ENCODE measurements at places on chromosomes 6 and 20.

DNA sequence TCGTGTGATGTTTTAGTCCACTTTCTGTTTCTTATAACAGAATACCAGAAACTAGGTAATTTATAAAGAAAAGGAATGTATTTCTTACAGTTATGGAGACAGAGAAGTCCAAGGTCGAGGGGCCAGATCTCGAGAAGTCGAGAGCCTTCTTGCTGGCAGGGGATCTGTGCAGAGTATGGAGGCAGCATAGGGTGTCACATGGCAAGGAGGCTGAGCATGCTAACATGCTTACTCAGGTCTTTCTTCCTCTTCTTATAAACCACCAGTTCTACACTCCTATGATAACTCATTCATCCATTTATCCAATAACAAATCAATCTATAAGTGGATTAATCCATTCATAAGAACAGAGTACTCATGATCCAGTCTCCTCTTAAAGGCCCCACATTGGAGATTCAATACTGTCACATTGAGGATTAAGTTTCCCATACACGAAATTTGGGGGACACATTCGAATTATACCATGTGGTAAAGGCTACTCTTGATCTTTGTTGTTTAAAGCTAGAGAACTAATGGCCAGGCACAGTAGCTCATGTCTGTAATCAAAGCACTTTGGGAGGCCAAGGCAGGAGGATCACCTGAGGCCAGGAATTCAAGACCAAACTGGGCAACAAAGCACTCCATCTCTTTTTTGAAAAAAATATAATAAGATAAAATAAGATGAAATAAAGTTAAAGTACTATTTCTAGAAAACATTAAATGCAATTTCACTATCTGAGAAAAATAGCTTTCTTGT, 2.1 kb downstream of the GOPC start:
- DNase-seq = no peak

- peak; percentile 2 for DNase-seq
These were observed 120.7 kb upstream of the ZFP64 start for GRCh38 chr20:52312132-52312729.

DNA sequence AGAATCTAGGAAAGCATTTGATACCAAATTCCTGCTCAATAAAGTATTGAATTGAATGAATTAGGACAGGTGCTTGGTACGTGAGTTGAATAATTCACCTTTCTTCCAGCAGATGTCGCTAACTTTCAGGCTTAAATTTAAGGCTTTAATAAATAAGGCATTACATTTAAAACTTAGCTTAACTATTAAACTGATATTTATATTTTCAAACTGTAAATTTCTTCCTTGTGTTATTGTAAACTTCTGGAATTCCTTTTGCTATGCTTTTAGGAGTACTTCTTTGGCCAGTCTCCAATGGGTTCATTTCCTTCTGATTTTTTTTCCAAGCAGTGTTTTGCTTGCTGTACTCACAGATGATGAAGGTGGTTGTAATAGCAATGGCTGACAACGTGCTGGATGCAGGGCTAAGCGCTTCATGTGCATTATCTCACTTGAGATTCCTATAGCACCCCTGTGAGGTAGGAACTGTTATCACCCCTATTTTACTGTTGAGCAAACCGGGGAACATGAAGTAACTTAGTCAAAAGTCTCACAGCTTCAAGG, 71.3 kb upstream of the SLC2A12 start:
- DNase-seq = no peak

- peak; percentile 41 for DNase-seq
These were observed 10.1 kb downstream of the HFE start for GRCh38 chr6:26097268-26097875.

- DNase-seq = no peak
These were observed 113.1 kb downstream of the FYN start for GRCh38 chr6:111759836-111760785.

DNA sequence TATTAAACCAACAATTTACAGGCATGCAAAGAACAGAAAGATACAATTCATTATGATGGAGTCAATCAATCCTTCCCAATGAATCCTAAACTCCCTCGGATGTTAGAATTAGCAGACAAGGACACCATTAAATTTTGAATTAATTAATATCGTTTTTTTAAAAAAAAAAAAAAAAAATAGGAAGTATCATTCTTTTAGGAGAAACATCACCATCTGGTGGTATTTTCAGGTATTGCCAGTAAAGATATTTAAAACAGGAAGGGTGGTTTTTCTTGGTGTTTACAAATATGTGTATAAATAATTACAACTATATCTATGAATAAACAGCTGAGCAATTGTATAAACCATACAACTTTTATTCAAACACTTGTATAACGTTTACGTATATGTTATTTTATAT, 564.4 kb downstream of the HAO1 start:
- no peak for DNase-seq

- no peak for DNase-seq
These were observed 191.3 kb downstream of the OR2B2 start for GRCh38 chr6:27720607-27721580.

DNA sequence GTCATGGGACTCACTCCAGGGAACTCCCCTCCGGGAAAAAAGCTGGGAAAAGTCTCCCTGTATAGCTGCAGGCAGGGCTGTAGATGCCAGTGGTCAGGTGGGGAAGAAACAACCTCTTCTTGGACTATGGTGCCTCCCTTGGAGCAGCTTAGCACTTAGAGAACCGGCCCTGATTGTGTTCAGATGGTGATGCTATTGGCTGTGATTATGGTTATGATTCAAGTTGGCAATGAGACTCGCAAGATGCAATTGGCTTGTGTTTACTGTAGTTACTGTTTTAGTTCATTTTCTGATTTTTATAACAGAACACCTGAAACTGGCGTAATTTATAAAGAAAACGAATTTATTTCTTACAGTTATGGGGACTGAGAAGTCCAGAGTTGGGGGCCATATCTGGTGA, 314.7 kb upstream of the RNF24 start:
- no peak for DNase-seq

DNA sequence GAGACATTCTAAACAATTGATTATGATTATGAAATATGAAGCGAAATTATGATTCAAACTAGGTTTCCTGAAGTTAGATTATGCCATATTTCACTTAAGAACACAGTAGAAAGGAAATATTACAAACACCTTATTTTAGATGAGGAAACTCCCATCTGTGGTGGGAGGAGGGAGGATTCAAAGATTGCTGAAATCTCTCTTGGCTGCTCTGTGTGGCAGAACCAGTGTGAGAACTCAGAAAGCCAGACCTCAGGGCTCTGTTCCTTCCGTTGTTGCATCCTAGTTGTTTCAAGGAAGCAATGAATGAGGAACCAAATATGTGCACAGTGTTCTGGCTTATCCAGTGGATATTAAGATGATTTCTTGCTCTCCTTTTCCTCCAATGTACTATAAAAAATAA, 2.1 kb downstream of the TAAR5 start:
- no peak for DNase-seq

GRCh38 chr6:5278565-5279120, 17.3 kb downstream of the FARS2 start:
- DNase-seq = no peak

DNA sequence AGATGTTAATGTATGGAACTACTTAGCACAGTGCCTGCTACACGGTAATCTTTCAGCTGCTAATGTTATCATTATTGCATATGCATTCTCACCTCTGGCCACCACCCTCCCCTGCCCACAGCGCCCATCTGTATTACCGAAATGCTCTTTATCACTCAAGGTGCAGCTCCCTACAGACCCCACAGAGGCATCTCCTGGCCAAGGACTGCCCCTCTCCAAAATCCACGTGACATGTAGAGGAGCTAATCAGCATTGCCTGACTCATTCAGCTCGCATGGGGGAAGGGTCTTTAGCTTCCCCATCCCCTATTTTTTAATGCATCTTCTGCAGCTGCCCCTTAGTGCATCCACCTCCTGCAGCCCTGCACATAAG, 41.8 kb downstream of the SLC22A23 start:
- DNase-seq = no peak

DNA sequence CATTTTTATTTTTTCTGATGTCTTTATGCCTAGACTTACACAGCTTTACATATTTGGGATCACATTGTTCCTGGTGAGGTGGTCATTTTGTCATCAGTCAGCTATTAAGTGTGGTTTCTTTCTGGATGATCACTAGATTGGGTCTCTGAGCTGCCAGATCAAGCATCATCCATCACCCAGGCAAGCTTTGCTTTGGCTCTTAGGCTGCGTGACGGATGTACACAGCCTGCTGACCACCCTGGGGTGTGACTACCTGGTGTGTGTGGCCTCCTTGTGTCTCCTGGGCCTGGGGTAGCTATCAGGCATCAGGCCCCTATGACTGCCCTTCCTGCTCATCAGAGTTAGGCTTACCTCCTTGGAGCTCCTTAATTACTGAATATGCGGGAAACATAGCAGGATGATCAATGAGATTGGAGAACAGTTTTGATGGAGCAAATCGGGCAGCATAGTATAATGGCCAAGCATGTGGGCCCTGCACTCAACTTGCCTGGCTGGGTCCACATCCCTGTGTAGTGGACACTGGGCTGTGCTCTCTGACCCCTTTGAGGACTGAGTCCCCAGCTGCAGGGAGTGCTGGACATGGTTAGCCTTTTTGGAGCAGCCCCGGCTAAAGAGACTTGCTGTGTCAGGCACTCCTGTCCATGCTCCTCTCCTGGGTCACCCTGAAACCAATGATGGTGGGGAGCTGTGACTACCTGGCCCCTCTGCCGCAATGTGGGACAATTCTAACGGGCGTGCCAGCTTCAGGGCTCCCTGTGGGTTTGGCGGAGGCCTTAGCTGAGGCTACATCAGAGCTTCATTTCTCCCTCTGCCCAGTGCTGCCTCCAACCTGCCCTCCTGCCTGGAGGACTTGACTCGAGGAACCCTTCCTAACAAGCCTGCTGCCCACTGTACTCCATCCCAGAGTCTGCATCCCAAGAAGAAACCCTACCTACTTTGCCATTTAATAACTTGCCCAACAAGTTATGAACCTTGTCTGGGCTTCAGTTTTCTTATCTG, 8.2 kb downstream of the DAAM2 start:
- no peak for DNase-seq

DNA sequence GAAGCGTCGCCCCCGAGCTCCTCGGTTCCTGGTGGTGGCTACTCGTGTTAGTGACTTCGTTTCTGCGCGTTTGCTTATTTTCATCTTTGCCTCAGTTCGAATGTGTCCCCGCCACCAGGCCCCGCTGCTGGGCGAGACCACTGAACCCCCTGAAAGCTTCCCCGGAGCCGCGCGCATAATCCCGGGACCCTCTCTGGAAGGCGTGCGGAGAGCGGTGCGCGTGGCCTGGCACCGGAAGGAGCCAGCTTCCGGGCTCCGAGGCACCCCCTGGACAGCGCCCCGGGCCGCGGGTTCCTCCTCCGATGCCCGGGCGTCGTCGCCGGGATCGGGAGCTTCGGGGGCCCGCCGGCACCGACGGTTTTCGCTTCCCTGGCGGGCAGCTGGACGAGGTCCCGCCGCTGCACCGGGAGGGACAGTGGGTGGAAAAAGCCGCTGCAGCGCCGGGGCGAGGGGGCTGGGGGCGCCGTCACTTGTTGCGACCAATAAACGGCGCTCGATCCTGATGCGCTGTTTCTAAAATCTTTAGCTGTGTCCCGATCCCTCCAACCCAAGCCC, 643 bp upstream of the SLC35D3 start:
- no peak for DNase-seq

- no peak for DNase-seq
These were observed 13.9 kb downstream of the MCM9 start for GRCh38 chr6:118921084-118921483.

- DNase-seq = no peak
These were observed 33.4 kb downstream of the STK35 start for GRCh38 chr20:2135013-2135412.

DNA sequence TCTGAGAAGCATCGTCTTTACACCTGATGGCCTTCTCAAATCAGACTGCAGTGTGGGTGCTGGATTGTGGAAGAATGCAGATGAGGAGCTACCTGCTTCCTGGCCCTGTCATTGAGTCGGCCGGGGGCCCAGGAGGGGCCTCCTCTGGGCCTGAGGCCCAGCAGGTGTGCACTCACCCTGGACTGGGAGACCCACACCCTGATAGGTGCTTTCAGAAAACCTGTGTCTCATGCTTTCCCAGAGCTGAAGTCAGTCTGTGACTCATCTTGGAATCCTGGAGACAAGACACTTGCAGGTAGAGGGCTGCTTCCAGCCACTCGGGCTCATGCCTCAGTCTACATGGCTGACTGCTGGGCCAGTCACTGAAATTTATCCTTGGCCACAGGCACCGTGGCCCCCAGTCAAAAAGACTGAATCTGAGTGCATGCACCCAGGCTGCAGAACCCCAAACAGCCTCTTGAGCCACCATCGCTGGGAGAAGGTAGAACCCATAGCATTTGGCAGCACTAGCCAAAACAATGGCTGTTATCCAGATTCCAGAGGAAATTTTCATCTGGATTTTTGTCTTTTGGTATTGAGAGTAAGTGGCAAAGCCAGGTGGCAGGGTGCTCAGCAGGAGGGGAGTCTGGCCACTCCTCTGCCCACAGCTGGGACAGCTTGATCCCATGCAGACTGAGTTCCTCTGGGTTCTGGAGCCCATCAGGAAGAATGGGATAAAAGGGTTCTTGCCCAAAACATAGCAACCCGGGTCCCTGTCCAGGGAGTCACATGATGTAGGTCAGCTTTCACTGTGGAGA, 182.0 kb upstream of the CST7 start:
- DNase-seq = no peak

- no peak for DNase-seq
These were observed 246.3 kb downstream of the FNDC1 start for GRCh38 chr6:159415540-159415939.

DNA sequence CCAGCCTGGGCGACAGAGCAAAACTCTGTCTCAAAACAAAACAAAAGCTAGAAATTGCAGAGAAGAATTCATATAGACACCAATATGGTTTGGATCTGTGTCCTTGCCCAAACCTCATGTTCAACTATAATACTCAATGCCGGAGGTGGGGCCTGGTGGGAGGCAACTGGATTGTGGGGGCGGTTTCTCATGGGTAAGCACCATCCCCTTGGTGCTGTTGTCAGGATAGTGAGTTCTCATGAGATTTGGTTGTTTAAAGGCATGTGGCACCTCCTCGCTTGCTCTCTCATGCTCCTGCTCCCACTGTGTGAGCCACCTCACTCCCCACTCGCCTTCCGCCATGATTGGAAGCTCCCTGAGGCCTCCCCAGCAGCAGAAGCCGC, 15.2 kb downstream of the NINL start:
- DNase-seq = no peak
